Activated T-cell treated with anti-CD3 and anti-CD28 coated beads for 24 hours (primary cell): ENCODE measurements at places on chromosomes 4 and X.

- no peak for DNase-seq
Measured at GRCh38 chr4:169142391-169142790, 128.4 kb downstream of the SH3RF1 start.

GRCh38 chr4:184745831-184746795 lies 12.2 kb upstream of the CENPU start:
- peak; percentile 60 for DNase-seq

DNA sequence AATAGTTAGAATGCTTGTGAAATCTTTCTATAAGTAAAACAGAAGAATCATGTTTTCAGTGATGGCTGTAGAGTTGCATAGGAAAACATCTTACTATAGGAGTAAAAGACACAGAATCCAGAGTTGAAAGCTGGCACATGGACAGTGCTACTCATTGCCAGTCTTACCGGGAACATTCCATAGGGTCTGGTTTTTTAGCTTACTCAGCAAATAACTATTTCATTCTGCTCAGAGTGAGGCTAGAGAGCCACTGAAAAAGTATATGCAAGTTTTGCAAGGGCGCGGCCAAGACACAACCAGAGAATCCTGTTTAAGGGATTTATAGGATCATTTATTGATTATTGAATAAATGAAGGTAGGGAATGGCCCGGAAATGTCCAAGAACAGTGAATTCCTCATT lies 60.3 kb downstream of the MTHFD2L start:
- no peak for DNase-seq

GRCh38 chrX:20260885-20261284 lies 5.8 kb downstream of the RPS6KA3 start:
- DNase-seq, result no peak

GRCh38 chr4:155681886-155682285 lies 15.2 kb downstream of the GUCY1A1 start:
- no peak for DNase-seq

- DNase-seq, result peak; percentile 46
Measured at GRCh38 chrX:101658661-101659491, 774 bp downstream of the ARMCX2 start.

GRCh38 chr4:81359207-81359606 lies 112.5 kb downstream of the RASGEF1B start:
- DNase-seq, result no peak

DNA sequence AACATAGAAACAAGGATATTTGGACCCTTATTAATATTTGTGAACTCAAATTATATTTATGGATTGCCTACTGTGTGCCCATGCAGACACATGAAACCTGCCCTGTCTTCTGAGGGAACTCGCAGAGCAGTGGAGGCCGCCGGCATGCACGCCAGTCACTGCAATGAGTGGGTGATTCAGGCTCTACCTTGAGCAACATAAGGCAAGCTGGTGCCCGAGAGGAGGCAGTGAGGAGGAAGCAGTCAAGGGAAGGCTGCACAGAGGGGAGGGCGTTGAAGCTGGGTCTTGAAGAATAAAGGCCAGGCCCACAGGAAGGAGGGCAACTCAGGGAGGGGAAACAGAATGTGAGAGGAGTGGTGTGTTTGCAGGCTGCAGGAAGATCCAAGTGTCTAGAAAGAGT lies 52.8 kb downstream of the PPEF2 start:
- no peak for DNase-seq

DNA sequence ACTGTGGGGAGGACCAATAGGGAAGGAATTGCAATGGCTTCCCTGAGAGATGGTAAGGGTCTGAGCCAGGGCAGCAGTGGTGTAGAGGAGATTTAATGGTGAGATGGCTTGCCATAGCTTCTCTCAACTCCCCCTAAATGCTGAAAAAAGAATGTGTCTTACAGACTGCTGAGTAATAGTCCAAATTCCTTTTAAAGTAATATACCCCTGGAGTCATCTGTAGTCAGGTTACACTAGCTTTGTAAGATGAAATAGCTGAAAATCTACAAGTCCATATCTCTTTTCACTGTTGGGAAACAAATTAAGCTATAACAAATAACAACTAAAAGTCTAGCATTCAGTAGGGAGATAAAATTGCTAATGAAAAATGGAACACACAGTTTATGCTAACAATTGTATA lies 33.5 kb downstream of the MAPK10 start:
- DNase-seq, result no peak
